ENCODE measurements at places on chromosomes 1 and 21. TPM values are rescaled to one million over a fixed set of nuclear protein-coding genes. Genes with fewer than 3 reads are reported as not detected.
A peak's percentile ranks its signal among the peaks of the same experiment; 100 is the strongest.

DNA sequence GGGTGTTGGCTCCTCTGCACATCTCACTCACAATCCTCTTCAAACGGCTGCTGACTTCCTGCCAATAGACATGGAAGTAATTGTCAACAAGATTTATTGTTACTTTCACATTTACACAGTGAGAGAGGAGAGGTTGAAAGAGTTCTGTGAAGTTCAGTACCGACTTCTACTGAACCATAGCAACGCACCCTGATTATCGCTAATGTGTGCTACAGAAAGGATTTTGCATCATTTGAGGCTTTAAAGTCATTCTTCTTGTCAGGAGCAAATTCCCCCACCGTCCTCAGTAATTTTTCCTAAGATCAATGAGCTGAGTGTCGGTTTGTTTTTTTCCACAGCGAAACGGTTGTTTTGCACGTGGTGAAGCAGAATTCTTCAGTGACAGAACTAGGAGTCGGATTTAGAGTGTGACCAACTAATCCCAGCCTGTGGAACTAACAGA, 361.0 kb downstream of the ADGRL2 start:
- peaks cover 15% of the 10 kb centered on the region for H3K4me1 ChIP-seq
- DNase-seq: no peak
- no peaks in the 10 kb centered on the region for H3K36me3 ChIP-seq
- H3K27ac ChIP-seq: no peak overlapping the region
- peak overlapping the region; percentile 35 for H3K4me3 ChIP-seq

GRCh38 chr1:57061369-57061768, 95.6 kb upstream of the C8B start:
- no peaks in the 10 kb centered on the region for H3K36me3 ChIP-seq
- H3K27me3 ChIP-seq: no peaks in the 10 kb centered on the region
- no peak overlapping the region for H3K4me3 ChIP-seq
- no peak for DNase-seq

- H3K4me3 ChIP-seq: no peak overlapping the region
- H3K4me1 ChIP-seq: no peaks in the 10 kb centered on the region
- DNase-seq: no peak
- H3K27me3 ChIP-seq: no peaks in the 10 kb centered on the region
- no peak overlapping the region for H3K27ac ChIP-seq
These were observed 1.2 kb upstream of the ZNF124 start for GRCh38 chr1:247172996-247173395.

Gene TDRD5
- not detected for total RNA-seq

DNA sequence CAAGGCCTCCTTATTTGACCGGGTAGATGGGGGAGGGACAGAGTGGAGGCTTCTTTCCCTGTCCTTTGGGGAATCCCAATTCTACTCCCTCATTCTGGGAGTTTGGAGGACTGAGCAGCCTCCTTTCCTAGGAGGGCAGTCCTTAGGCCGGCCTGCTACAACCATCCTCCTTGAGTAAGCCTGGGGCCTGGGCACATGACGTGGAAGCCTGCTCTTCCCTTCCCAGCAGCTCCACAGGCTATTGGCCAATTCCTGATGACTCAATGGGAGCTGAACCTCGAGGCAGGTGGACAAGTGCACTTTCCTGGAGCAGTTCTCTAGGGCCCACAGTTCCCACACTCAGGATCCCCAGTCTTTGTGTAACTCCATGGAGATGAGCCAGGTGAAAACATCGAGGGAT, 3.1 kb downstream of the KCNA10 start:
- peaks cover 23% of the 10 kb centered on the region for H3K27me3 ChIP-seq
- no peaks in the 10 kb centered on the region for H3K4me1 ChIP-seq
- no peak overlapping the region for H3K4me3 ChIP-seq
- no peak overlapping the region for H3K27ac ChIP-seq
- H3K36me3 ChIP-seq: no peaks in the 10 kb centered on the region

Gene CFHR1
- total RNA-seq: 1.3 TPM

- no peaks in the 10 kb centered on the region for H3K27me3 ChIP-seq
- peak overlapping the region; percentile 97 for H3K4me3 ChIP-seq
- H3K27ac ChIP-seq: peak overlapping the region; percentile 87
- peaks cover 33% of the 10 kb centered on the region for H3K4me1 ChIP-seq
These were observed 673 bp downstream of the CD46 start for GRCh38 chr1:207752456-207752998.

Gene RNF186
- not detected for total RNA-seq

Gene CELA2B
- total RNA-seq: not detected

Gene GCSAML
- total RNA-seq: 0.85 TPM

DNA sequence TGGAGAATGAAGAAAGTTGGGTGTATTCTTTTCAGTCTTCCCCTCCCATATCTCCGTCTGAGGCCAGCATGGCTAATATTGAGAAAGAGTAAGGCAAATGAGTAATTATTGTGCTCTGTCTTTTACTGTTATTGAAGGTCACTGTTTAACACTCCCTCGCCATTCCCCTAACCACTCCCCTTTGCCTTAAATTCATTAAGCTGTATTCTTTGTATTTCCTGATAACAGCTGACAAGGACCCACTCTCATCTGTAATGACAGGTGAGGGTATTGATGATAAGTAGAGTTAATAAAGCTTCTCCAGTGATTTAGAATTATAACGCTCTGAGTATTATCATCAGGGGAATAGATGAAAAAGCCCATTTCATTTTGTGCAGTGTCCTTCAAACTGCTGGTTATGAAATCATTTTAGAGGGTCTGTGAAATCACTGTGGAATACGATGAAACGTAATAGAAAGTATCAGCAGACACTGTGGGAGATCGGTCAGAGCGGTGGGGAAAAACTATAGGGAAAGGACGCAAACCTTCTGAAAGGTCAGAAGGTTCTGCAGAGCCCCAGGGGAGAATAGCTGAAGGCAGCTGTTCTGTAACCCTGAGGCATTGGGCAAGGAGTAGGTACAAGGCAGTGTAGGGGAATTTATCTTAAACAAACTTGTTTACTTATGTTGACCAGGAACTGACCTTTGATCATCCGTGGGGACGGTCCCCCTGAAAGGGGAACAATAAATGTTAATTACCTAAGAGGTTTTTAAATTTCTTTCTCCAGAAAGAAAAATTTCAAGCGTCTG, 46.3 kb upstream of the CACYBP start:
- no peaks in the 10 kb centered on the region for H3K27me3 ChIP-seq
- no peaks in the 10 kb centered on the region for H3K36me3 ChIP-seq
- peaks cover 2% of the 10 kb centered on the region for H3K4me1 ChIP-seq
- DNase-seq: no peak

- H3K27me3 ChIP-seq: peaks cover 11% of the 10 kb centered on the region
- DNase-seq: no peak
- H3K27ac ChIP-seq: no peak overlapping the region
- H3K36me3 ChIP-seq: peaks cover 2% of the 10 kb centered on the region
These were observed 18.6 kb downstream of the PDE9A start for GRCh38 chr21:42671778-42672593.

DNA sequence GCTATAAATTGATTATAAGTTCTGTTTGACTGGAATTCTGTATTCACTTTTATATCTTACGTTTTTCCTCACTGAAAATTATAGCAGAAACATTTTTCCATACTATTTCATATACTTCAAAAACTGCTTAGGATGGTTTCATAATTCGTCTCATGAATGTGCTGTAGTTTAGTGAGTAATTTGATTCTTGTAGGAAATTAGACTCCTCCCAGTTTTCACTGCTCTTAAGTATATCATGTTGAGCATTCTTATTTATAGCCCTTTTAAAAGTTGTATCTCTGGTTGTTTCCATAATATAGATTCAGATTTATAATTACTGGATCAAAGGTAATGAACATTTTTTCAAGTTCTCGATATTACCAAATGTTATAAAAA, 250.6 kb downstream of the FMN2 start:
- H3K4me3 ChIP-seq: no peak overlapping the region
- DNase-seq: no peak
- H3K27ac ChIP-seq: no peak overlapping the region
- no peaks in the 10 kb centered on the region for H3K4me1 ChIP-seq
- H3K27me3 ChIP-seq: no peaks in the 10 kb centered on the region

GRCh38 chr1:230543085-230543484, 99.2 kb upstream of the COG2 start:
- no peak for DNase-seq
- H3K4me3 ChIP-seq: no peak overlapping the region
- no peaks in the 10 kb centered on the region for H3K36me3 ChIP-seq
- H3K4me1 ChIP-seq: no peaks in the 10 kb centered on the region

Gene CFHR3
- not detected for total RNA-seq

DNA sequence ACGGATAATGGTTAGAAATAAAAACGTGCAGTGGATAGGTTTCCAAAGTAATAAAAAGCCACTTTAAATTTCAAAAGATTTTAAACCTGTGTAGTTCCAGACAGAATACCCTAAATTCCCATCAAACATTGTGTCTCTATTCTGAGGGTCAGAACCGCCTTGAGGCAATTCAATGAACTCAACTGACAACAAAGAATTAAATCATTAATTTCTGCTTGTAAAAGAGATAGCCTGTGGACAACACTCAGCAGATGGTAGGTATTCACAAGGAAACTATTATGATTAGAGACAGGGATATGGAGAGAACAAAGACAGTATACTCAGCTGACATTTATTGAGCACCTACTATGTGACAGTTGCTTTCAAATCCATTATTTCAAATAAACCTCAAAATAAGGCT, 35.1 kb upstream of the JUN start:
- H3K4me1 ChIP-seq: peaks cover 5% of the 10 kb centered on the region
- no peaks in the 10 kb centered on the region for H3K27me3 ChIP-seq
- H3K36me3 ChIP-seq: no peaks in the 10 kb centered on the region
- H3K4me3 ChIP-seq: no peak overlapping the region
- no peak overlapping the region for H3K27ac ChIP-seq

DNA sequence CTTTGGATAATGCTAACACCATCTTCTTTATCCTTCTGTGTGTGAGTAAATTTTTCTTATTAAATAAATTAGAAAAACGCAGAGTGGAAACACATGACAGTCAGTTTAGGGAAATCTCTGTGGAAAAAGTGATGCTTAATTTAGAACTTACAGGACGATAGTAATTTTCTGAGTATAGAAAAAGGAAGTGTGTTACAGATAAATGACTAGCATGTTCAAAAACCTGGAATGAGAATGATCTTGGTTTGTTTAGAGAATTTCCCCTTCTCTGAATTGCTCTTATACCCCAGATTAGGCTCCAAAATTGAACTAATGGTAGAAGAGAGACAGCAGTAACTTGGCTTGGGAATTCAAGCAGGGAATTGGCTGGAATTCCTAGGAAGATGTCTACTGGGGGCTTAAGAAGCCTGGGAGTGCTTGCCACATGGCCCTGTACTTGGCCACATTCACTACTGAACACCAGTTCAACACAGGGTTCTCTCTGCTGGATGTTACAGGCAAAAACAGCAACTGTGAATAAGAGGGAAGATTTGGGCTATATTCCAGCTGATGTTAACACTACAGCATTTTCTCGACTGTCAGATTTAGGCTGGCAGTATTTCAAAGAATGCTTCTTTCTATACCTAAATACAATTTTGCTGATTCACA, 1004.2 kb downstream of the TTLL7 start:
- no peak overlapping the region for H3K4me3 ChIP-seq
- no peaks in the 10 kb centered on the region for H3K36me3 ChIP-seq
- no peaks in the 10 kb centered on the region for H3K4me1 ChIP-seq
- H3K27ac ChIP-seq: no peak overlapping the region

Gene MYCL
- 0.15 TPM for total RNA-seq

DNA sequence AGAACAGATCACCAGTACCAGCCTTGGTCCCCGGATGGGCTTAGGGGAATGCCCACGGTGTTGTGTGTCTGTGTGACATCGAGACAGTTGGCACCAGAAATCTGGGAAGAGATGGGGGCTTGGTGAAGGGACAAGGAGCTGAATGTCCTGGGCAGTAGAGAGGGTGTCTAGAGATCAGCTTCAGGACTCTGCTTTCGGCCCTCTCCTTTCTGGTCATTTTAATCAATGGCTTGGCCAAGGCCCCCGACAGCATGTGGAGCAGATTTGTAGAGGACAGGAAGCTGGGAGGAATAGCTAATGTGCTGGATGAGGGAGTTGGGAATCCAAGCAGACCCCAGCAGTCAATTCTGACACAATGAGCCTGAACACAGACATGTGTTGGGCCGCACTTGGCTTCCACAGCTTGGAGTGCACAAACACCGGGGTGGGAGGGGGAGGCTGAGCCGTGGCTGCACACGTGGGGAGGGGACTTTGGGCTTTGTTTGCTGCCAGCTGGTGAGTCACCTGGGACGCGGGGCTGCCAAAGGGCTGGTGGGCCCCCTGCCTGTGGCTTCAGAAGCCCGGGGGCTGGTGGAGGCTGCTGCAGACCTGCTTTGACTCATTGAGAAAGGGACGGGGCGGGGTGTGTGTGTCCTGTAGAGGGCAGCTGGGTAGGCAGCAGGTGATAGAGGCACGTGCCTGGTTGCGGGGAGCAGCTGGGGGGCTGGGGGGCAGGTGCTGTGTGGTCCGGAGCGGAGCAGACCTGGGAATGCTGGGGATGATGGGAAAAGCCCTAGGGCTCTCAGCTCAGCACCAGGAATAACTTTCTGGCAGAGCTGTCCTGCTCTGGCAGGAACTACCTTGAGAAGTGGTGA, 20.9 kb downstream of the SLC1A7 start:
- no peaks in the 10 kb centered on the region for H3K4me1 ChIP-seq
- H3K27me3 ChIP-seq: no peaks in the 10 kb centered on the region
- no peak overlapping the region for H3K4me3 ChIP-seq
- no peaks in the 10 kb centered on the region for H3K36me3 ChIP-seq

- no peak overlapping the region for H3K4me3 ChIP-seq
- peaks cover 20% of the 10 kb centered on the region for H3K27me3 ChIP-seq
- H3K27ac ChIP-seq: no peak overlapping the region
- H3K36me3 ChIP-seq: no peaks in the 10 kb centered on the region
These were observed 18.0 kb upstream of the GRHL3 start for GRCh38 chr1:24300971-24301784.

- H3K4me1 ChIP-seq: no peaks in the 10 kb centered on the region
- H3K27ac ChIP-seq: no peak overlapping the region
- no peaks in the 10 kb centered on the region for H3K36me3 ChIP-seq
- H3K27me3 ChIP-seq: no peaks in the 10 kb centered on the region
- no peak overlapping the region for H3K4me3 ChIP-seq
- no peak for DNase-seq
These were observed 12.6 kb upstream of the SAMD11 start for GRCh38 chr1:910881-911721.

- peaks cover 5% of the 10 kb centered on the region for H3K4me1 ChIP-seq
- H3K36me3 ChIP-seq: no peaks in the 10 kb centered on the region
- DNase-seq: no peak
- H3K4me3 ChIP-seq: no peak overlapping the region
These were observed 9.9 kb downstream of the KIAA1614 start for GRCh38 chr1:180922631-180923015.

GRCh38 chr1:109804660-109805059, 40.9 kb upstream of the EPS8L3 start:
- no peaks in the 10 kb centered on the region for H3K36me3 ChIP-seq
- no peak for DNase-seq
- peaks cover 66% of the 10 kb centered on the region for H3K4me1 ChIP-seq
- H3K4me3 ChIP-seq: no peak overlapping the region
- no peaks in the 10 kb centered on the region for H3K27me3 ChIP-seq

GRCh38 chr1:111882986-111883560, 106.4 kb downstream of the KCND3 start:
- peaks cover 4% of the 10 kb centered on the region for H3K27me3 ChIP-seq
- no peaks in the 10 kb centered on the region for H3K4me1 ChIP-seq
- no peak overlapping the region for H3K27ac ChIP-seq
- DNase-seq: no peak
- no peaks in the 10 kb centered on the region for H3K36me3 ChIP-seq
- no peak overlapping the region for H3K4me3 ChIP-seq

GRCh38 chr1:97050506-97050905, 328.9 kb downstream of the PTBP2 start:
- H3K27me3 ChIP-seq: no peaks in the 10 kb centered on the region
- no peaks in the 10 kb centered on the region for H3K36me3 ChIP-seq
- no peak overlapping the region for H3K27ac ChIP-seq
- no peak for DNase-seq

Data from T-cell (primary cell).